Fibroblast of skin of left quadriceps (primary cell): ENCODE measurements at places on chromosomes 6 and 20.

GRCh38 chr6:35149891-35150566 lies 8.9 kb upstream of the TCP11 start:
- DNase-seq, result no peak

GRCh38 chr6:22231050-22231449 lies 65.8 kb downstream of the PRL start:
- no peak for DNase-seq

- DNase-seq, result peak; percentile 62
Measured at GRCh38 chr6:21395121-21395520, 198.4 kb upstream of the SOX4 start.

GRCh38 chr6:159311618-159312017 lies 142.4 kb downstream of the FNDC1 start:
- DNase-seq, result no peak

DNA sequence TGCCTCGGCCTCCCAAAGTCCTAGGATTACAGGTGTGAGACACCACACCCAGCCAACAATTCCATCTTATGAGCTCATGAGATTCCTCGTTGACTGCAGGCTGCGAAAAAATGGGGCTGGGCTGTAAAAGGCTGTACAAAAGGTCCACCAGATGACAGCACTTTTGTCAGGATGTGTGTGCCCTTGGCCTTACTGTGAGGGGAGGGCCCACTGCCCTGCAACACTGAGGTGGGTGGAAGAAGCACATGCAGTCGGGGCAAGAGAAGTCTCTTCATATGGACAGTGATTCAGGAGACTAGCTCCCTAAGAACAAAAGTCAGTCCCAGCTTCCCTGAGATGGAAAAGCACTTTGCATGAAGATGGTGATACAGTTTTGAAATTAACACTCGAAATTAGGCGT lies 50.5 kb downstream of the KCTD20 start:
- DNase-seq, result no peak

GRCh38 chr6:96014846-96015517 lies 792 bp upstream of the FUT9 start:
- no peak for DNase-seq

DNA sequence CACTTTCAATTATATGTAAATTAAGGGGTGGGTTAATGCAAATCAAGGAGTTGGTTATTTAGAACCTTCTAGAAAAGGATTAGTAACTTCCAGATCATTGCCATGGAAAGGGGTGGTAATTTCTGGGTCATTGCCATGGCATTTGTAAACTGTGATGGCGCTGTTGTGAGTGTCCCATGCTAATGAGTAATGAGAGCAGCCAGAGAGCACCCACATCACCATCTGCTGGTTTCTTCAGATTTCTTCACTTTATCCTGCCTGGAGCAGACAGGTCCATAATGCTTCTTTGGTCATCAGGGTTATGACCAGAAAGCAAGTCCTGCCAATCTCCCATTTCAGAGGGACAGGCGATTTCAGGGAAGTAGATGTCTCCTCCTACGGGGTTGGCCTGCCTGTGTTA lies 311.3 kb upstream of the CNR1 start:
- no peak for DNase-seq

- DNase-seq, result no peak
Measured at GRCh38 chr6:113600551-113601339, 256.4 kb upstream of the MARCKS start.

DNA sequence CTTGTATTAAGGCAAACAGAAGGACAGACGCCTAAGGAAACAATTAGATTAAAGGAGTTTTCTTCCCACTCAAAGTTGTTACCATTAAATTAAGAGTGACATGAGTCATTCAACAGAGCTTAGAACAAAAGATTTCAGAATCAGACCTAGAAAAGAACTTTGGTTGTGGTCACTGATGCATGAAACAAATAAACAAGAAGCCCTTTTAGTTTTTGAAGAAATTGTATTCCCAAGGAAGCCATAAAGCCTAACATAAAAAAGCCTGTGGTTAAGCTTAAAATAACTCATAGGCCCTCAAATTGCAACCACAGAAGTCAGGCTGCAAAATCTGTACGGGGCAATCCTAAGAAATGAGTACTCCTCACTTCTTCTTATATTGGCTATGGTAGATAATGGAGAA lies 17.9 kb upstream of the TRIM26 start:
- no peak for DNase-seq

DNA sequence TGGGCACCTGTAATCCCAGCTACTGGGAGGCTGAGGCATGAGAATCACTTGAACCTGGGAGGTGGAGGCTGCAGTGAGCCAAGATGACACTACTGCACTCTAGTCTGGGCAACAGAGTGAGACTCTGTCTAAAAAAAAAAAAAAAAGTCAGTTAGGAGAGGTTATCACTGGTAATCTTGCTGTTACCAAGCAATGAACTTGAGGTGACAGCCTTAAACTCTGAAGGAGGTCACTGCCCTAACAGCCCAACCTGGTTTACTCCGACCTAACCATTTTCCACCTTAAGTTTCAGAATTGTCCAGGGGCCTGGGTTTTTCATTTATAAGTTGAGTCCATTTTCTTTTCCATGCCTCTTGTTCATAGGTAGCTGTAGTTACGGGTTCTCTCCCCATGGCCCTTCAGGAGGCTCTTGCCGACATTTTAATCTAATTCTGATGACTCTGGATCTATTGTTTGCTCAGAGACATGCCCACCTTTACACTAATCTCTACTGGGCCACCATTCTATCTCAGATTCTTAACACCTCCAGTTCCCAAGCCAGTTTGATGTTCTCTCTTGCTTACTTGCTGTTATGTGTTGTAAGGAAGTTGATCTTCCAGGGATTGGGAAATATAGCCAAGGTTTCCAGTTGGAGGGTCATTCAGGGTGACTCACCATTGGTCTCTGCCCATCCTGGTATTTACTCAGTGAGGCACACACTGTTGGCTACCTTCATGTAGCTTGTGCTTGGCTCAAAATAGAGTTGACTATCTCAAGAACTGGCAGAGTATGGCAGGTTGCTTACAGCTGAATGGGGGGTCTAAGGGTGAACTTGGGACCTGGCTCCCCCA lies 29.1 kb downstream of the SHLD1 start:
- DNase-seq, result no peak

DNA sequence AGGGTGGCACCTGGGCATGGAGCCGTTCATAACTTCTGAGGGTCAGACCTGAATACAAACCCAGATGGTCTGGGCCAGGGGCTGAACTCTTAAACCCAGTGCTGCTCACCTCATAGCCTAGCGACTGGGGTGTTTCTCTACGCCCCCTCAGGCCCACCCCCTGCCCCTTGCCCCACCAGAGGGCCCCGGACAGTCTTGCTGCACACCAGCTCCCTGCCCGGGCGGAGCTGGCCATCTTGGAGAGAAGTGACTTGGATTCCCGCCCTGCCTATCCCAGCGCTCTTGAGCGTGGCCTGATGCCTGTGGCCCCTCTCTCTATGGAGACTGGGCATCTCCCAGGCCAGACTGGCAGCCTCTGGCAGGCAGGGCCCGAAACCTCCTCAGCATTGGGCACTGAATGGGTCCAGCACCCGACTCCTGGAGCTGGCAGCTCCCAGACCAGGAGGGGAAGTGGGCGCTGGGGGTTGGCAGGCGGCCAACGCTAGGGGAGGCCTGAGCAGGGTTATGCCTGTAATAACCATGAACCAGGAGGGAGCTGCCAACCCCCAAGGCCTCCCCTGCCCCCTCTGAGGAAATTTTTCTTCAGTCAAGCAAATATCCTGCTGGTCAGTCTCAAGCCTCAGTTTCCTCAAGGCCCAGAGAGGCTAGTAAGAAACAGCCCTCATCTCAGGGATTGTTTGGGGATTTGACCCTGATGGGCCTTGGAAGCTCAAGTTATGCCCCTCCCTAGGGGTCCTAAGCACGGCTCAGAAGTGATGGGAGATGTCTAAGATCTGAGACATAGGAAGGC lies 169.5 kb downstream of the VEGFA start:
- DNase-seq, result no peak

- DNase-seq, result no peak
Measured at GRCh38 chr20:4999788-5000187, 1.5 kb downstream of the SLC23A2 start.

- DNase-seq, result no peak
Measured at GRCh38 chr6:1391800-1392309, 2.5 kb downstream of the FOXF2 start.

DNA sequence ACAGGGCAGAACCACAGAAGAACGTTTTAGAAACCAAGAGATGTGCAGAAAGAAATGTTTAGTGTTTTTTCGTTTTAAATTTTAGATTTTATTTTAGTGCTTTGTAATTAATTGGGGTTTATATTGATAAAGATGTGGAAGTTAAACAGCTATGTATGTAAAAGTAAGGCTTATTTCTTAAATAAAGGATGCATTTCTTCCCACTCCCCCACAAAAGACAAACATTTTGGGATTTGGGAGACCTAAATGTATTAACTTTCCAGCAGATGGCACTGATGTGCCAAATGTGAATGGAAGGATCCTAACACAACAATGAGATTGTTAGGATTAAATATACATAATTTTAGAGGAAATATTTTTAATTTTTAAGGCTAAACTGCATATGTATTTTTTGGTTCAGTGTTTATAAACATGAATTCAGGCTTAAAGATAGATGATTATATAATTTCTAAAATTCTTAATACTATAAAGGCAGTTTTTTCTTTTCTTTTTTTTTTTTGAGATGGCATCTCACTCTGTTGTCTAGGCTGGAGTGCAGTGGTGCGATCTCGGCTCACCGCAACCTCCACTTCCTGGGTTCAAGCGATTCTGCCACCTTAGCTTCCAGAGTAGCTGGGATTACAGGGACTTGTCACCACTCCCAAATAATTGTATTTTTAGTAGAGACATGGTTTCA lies 12.0 kb downstream of the PFDN4 start:
- DNase-seq, result peak; percentile 40

GRCh38 chr6:105270511-105270910 lies 90.7 kb upstream of the POPDC3 start:
- DNase-seq, result peak; percentile 80

- DNase-seq, result no peak
Measured at GRCh38 chr6:79813143-79813850, 134.1 kb downstream of the ELOVL4 start.

DNA sequence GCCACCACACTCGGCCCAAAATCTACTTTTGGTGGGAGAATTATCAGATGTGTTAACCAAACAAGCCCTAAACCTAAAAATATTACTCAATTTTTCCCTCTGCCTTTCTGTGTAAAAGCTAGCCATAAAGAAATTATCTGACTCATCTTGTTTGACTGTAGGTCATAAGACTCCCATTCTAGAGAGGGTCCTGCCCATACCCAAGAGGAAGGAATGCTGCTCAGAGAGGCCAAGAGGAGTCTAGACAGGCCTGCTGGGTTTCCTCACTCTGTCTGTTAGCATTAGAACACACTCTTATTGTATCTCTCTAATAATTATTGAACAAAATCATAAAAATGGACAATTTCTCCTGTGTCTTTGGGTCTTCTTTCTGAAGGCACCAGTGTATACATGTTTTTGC lies 26.1 kb downstream of the C6orf141 start:
- no peak for DNase-seq

- no peak for DNase-seq
Measured at GRCh38 chr20:63103402-63104311, 96.9 kb upstream of the BHLHE23 start.

- DNase-seq, result no peak
Measured at GRCh38 chr6:126227833-126228702, 111.8 kb upstream of the CENPW start.

- DNase-seq, result no peak
Measured at GRCh38 chr20:20293691-20294385, 74.1 kb upstream of the INSM1 start.

GRCh38 chr6:87982134-87982533 lies 65.5 kb upstream of the SPACA1 start:
- DNase-seq, result no peak

DNA sequence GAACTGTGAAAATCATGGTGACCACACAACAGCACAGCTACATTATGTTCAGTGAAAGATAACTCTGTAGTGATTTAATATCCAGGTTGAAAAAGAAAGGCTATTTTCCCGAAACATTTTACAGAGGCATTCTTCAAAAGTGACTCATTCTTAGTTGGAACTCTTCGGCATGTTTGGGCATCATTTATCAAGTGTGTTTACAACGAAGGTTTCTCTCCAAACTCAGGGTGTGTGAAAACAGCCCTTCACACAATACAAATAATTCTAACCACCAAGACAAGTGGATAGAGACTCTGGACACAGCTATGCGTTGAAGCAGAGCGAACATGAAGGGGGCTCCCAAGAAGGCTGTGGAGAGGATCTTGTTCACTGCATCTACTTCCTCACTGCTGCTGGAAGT lies 57.6 kb downstream of the CBLN4 start:
- DNase-seq, result no peak

- no peak for DNase-seq
Measured at GRCh38 chr20:53322651-53323050, 271.0 kb downstream of the ZNF217 start.

GRCh38 chr6:160737934-160738333 lies 35.9 kb downstream of the PLG start:
- no peak for DNase-seq

DNA sequence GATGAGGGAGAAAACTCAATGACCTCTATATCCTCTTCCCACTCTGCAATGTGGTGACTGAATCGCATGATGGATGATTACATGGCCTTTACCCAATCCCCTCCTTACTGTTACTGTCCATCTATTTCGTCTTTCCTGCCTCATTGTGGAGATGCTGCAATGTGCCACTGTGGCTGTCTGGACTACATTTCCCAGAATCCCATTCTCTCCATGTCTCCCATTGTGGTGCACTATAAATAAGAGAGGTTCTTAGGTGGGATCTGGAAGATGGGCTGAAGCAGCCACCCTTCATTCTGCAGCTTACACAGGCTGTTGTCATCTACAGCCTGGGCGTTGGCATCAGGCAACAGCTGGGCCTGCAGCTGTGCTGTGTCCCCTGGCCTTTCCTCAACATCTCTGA lies 233.6 kb downstream of the PRKN start:
- DNase-seq, result no peak

GRCh38 chr6:76706631-76707030 lies 634.2 kb upstream of the IMPG1 start:
- peak; percentile 16 for DNase-seq

DNA sequence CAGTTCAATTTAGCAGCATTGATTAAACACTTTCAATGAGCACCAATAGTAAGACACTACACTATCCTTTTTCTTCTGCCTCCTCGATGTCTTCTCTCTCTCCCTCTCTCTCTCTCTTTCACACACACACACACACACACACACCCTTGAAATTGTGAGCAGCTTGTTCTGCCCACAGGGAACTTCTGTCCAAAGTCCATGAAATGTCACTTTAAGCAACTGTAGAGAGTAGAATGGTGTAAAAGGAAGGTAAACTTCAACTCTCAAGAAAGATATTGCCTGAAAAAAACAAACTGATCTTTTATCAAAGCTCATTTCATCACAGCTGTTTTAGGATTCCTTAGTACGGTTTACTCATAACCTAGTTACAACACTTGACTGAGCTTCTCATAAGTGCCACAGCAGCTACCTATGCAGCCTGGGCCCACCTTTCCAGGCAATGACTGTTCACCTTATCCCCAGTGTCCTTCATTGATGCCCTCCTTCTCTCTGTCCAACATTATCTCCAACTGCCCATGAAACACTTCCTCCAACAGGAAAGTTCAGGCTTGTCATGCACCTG lies 107.0 kb downstream of the TNFRSF21 start:
- no peak for DNase-seq

GRCh38 chr6:11425431-11425871 lies 112.1 kb upstream of the TMEM170B start:
- DNase-seq, result no peak

GRCh38 chr20:43961541-43962471 lies 47.2 kb downstream of the TOX2 start:
- no peak for DNase-seq

- DNase-seq, result peak; percentile 42
Measured at GRCh38 chr6:88870717-88871330, 92.6 kb downstream of the RNGTT start.
